ENCODE measurements at places on chromosomes 5 and 9.
A peak's percentile ranks its signal among the peaks of the same experiment; 100 is the strongest.

GRCh38 chr9:86353655-86354010 is 577 bp downstream of the TUT7 start:
- H3K27me3 ChIP-seq: no peaks in the 10 kb centered on the region
- H3K4me1 ChIP-seq: peaks cover 22% of the 10 kb centered on the region
- peak overlapping the region; percentile 86 for H3K4me3 ChIP-seq
- H3K27ac ChIP-seq: peak overlapping the region; percentile 84
- no peaks in the 10 kb centered on the region for H3K36me3 ChIP-seq

DNA sequence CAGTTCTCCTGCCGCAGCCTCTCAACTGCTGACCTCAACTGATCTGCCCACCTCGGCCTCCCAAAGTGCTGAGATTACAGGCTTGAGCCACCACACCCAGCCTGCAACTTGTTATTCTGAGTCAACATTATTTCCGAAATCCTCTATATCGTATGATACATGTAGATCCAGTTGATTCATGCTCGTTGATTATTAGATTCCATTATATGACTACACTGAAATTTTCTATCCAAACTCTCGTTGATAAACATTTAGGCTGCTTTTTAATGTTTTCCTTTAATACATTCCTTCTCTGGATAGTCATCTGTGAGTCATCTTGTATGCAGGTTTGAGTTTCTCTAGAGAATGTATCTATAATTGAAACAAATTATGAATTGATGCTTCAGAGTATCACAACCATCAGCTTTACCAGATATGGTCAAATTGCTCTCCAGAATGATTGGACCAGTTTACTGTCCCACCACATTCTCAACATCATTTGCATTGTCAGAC is 4.1 kb downstream of the CDK7 start:
- peak; percentile 79 for DNase-seq
- H3K36me3 ChIP-seq: peaks cover 3% of the 10 kb centered on the region
- peaks cover 33% of the 10 kb centered on the region for H3K4me1 ChIP-seq
- no peaks in the 10 kb centered on the region for H3K27me3 ChIP-seq
- no peak overlapping the region for H3K4me3 ChIP-seq

- peaks cover 5% of the 10 kb centered on the region for H3K4me1 ChIP-seq
- no peak overlapping the region for H3K4me3 ChIP-seq
- DNase-seq: peak; percentile 26
- no peak overlapping the region for H3K27ac ChIP-seq
- no peaks in the 10 kb centered on the region for H3K27me3 ChIP-seq
Measured at GRCh38 chr5:125100951-125101350, 354.5 kb upstream of the ZNF608 start.

- peaks cover 12% of the 10 kb centered on the region for H3K4me1 ChIP-seq
- H3K36me3 ChIP-seq: no peaks in the 10 kb centered on the region
- H3K4me3 ChIP-seq: no peak overlapping the region
Measured at GRCh38 chr5:142301540-142301939, 23.3 kb downstream of the SPRY4 start.

GRCh38 chr5:68659881-68660280 is 433.9 kb upstream of the SLC30A5 start:
- H3K4me1 ChIP-seq: no peaks in the 10 kb centered on the region
- H3K27ac ChIP-seq: no peak overlapping the region

DNA sequence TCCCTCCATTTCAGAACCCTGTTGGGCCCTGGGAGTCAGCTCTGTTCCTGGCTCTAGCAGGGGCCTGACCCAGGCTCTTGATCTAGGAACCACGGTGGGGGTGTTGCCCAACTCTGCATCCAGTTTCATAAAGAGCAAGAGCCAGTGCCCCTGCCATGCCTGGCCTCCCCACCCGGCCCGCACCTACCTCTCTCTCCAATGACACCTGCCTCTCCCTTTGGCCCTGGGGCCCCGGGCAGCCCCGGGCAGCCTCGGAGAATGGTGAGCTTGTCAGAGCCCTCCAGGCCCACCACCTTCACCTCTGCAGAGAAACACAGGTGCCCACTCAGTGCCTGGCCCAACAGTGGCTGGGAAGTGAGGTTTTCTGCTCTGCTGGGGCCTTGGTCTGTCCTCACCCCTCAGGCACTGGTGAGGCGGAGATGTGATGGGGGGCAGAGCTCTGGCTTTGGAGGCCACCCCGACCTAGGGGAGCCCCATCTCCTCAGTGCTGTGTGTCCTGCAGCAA is 1.5 kb downstream of the FCN1 start:
- no peaks in the 10 kb centered on the region for H3K4me1 ChIP-seq
- no peak overlapping the region for H3K4me3 ChIP-seq
- no peaks in the 10 kb centered on the region for H3K27me3 ChIP-seq
- H3K36me3 ChIP-seq: no peaks in the 10 kb centered on the region
- DNase-seq: no peak
- H3K27ac ChIP-seq: no peak overlapping the region

DNA sequence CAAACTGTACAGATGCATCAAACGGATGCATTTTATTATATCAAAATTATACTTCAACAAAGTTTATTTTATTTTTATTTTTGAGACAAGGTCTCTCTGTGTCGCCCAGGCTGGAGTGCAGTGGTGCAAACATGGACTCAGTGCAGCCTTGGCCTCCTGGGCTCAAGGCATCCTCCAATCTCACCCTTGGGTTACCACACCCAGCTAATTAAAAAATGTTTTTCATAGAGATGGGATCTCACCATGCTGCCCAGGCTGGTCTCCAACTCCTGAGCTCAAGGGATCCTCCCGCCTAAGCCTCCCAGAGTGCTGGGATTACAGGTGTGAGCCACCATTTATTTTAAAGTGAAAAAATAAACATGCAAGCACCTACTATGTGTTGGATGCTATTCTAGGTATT is 40.1 kb upstream of the STXBP1 start:
- H3K4me1 ChIP-seq: peaks cover 32% of the 10 kb centered on the region
- no peaks in the 10 kb centered on the region for H3K27me3 ChIP-seq
- no peak overlapping the region for H3K27ac ChIP-seq
- no peaks in the 10 kb centered on the region for H3K36me3 ChIP-seq
- no peak overlapping the region for H3K4me3 ChIP-seq

- no peak overlapping the region for H3K4me3 ChIP-seq
- H3K27ac ChIP-seq: no peak overlapping the region
- no peak for DNase-seq
- no peaks in the 10 kb centered on the region for H3K36me3 ChIP-seq
- no peaks in the 10 kb centered on the region for H3K4me1 ChIP-seq
Measured at GRCh38 chr5:159504857-159505304, 174.6 kb upstream of the IL12B start.

- no peak overlapping the region for H3K4me3 ChIP-seq
- peak; percentile 58 for DNase-seq
- H3K27me3 ChIP-seq: no peaks in the 10 kb centered on the region
- no peaks in the 10 kb centered on the region for H3K36me3 ChIP-seq
- H3K27ac ChIP-seq: no peak overlapping the region
Measured at GRCh38 chr5:112174959-112175594, 244.0 kb downstream of the EPB41L4A start.

All from endothelial cell of umbilical vein (primary cell).